Stimulated activated CD8-positive, alpha-beta memory T cell treated with anti-CD3 and anti-CD28 coated beads, Interleukin-7, amount 100 ng/mL, for 1 hour (primary cell): ENCODE measurements at places on chromosomes 6 and 20.

- DNase-seq = no peak
Measured at GRCh38 chr6:29461021-29461814, 4.3 kb downstream of the OR2H1 start.

DNA sequence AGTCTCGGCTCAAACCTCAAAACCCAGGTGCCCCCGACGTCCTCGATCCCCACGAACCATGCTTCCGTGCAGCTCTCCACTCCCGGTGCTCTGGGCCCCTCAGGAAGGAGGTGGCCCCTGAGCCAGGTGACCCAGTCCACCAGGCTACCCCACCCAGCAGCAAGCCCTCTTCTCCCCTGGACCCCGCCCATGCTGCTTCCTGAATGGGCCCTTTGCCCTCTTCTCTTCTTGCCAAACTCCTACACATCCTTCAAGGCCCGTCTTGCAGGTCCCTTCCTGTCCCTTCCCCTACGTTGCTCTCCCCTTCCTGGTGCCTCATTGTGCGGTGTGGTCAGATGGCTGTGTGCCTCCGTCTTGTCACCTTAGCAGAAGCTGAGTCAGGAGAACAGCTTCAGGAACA lies 3.4 kb upstream of the GATA5 start:
- no peak for DNase-seq

DNA sequence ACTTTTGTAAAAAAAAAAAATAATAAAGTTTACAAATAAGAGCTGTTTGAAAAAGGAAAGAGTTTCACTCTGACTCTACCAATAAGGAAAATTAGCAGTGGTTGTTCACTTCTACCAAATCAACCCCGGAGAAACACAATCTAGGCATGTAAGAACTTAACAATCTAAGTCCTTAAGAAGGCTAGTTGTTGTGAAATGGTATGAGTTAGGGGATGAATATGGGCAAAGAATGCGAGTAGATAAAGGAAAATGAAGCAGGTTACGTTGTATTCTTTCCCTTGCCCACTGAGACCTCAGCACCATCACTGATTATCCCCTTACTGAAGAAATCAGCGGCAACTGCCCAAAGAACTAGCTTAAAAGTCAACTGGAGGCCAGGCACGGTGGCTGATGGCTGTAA lies 15.4 kb downstream of the MOCS1 start:
- DNase-seq = no peak

GRCh38 chr20:1396264-1396663 lies 3.4 kb upstream of the FKBP1A start:
- DNase-seq = no peak

DNA sequence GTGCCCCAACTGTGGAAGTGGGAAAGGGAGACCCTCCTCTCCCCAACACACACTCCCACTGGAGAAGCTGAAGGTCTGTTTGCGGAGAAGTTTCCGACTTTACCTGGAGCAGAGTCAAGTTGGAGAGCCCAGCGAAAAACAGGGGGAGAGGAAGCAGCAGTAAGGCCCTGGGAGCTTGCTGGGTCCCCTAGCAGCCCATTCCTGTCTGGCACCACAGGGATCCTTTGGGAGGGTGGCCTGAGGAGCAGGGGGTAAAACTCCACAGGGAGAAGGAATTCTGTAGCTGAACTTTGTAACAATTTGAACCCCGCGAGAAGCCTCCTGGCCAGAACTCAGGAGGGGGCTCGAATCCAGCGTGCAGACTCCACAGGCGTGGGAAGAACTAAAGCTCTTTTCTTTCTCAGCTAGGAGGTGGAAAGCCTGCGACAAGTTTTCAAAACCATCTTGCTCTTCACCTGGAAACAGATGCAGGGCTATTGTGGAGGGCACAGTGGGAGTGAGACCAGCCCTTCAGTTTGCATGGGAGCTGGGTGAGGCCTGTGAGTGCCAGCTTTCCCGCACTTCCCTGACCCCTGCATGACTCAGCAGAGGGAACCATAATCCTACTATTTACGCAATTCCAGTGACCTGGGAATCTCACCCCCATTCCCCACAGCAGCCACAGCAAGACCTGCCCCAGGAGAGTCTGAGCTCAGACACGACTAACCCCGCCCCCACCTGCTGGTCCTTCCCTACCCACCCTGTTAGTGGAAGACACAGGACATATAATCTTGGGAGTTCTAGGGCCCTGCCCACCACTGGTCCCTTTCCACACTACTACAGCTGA lies 25.8 kb downstream of the SERPINB9 start:
- no peak for DNase-seq
